NCI-H1092 (cell line): ENCODE measurements at places on chromosomes 12 and 14.

DNA sequence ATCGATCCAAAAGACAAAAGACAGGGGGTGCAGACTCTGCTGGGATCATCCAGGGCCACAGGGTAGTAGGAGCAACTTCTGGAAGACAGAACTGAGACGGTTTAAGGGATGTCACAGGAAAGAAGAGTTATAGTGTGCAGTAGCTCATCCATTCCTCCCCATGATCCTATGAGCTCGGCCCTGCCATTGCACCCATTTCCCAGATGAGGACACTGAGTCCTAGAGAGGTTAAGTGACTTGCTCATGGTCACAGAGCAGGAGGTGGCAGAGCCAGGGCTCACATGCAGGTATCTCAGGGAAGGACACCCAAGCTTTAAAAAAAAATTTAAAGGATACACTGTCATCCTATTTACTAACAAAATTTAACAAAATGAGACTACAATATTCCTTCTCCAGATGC is 86.1 kb upstream of the FZD10 start:
- no peak for DNase-seq

DNA sequence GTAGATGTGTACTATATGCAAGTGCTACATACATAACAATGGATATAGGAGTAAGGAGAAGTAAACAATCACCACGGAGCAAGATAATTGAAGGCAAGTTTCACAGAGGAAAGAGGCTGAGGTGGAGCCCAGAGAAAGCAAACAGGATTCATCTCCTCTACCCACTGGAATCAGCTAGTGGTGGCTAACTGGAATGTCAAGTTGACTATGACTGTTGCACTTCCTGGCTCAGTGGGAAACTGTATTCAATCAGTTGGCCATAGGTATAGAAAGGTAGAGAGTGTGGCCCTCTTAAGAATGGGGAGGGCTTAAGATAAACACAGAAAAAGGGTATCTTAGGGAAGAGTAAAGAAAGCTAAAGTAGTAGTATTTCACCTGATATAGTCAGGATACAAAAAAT is 62.4 kb downstream of the MAP4K5 start:
- DNase-seq, result no peak

GRCh38 chr12:70609739-70610491 is 27.3 kb downstream of the PTPRB start:
- no peak for DNase-seq

- DNase-seq, result no peak
These were observed 18.8 kb downstream of the C12orf43 start for GRCh38 chr12:120997448-120997847.
